ENCODE measurements at places on chromosomes 2 and 18.

- peak; percentile 42 for DNase-seq
These were observed 61.4 kb downstream of the SOS1 start for GRCh38 chr2:39059366-39059952.

DNA sequence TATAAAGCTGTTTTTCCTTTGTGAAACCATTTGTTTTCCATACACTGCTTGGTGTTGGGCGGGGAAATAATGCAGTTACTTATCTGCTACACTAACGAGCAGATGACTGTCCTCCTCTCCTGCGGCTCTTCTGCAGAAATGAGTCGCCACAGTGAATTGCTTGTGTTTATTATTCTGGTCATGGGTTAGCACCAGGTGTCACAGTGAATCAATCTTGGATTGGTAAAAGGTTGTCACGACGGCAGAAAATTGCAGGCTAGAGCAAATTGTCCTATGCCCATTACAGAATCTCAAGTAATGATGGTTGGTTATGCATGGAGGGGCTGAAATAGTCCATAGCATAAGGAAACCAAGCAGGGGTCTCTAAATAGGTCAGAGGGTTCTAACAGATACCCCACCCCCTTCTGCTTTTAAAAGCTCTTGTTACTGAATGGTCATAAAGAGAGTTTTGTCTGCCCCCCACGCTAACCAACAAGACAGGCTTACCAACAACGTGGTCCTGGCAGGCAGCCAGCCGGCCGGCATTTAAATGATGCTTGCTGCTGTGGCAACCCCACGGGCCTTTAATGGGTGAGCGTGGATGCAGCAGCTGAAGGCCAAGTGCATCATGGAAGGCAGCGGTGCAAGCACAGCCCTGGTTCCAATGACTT lies 29.5 kb downstream of the RAB31 start:
- DNase-seq = no peak

- DNase-seq = no peak
These were observed 167.5 kb upstream of the ZFP36L2 start for GRCh38 chr2:43393918-43394317.

- DNase-seq = no peak
These were observed 204.1 kb downstream of the FAM210A start for GRCh38 chr18:13522256-13522655.

DNA sequence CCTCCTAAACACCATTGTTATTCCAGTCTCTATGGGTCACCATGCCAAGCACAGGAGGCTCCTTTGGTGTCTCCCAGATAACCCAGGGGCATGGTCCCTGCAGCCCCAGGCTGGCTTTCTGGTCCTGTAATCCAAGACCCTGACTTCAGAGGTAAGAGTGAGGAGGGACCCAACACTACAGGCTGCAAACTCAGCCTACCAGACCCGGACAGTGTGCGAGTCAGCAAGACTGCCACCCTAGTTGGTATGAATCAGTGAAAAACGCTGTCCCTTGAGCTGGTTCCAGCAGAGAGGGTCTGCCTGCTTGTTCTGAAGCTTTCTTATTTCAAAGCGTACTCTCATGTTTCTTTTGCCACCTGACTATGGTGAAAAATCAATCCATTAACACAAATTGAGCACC lies 47.6 kb upstream of the ZFP36L2 start:
- no peak for DNase-seq

GRCh38 chr2:166148500-166149400 lies 20.9 kb upstream of the SCN1A start:
- no peak for DNase-seq

- DNase-seq = peak; percentile 36
These were observed 678.8 kb downstream of the KCNJ3 start for GRCh38 chr2:155377266-155377680.

DNA sequence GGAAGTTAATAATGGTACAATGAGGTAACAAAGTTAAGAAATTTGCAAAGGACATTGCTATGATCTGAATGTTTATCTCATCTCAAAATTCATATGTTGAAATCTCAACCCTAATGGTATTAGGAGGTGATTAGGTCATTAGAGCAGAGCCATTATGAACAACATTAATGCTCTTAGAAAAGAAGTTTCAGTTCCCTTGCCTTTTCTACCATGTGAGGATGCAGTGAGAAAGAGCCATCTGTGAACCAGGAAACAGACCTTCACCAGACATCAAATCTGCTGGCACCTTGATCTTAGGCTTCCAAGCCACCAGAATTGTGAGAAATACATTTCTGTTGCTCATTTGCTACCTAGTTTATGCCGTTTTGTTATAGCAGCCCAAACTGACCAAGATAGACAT lies 757.6 kb downstream of the NR4A2 start:
- DNase-seq = no peak

GRCh38 chr2:48530033-48530811 lies at the start of gene STON1:
STON1 (plus strand) TSS chr2:48530154; CDS start chr2:48580634, 50,480 bp downstream.
- peak; percentile 30 for DNase-seq

- peak; percentile 28 for DNase-seq
These were observed 123.8 kb downstream of the SPTBN1 start for GRCh38 chr2:54579682-54580620.

DNA sequence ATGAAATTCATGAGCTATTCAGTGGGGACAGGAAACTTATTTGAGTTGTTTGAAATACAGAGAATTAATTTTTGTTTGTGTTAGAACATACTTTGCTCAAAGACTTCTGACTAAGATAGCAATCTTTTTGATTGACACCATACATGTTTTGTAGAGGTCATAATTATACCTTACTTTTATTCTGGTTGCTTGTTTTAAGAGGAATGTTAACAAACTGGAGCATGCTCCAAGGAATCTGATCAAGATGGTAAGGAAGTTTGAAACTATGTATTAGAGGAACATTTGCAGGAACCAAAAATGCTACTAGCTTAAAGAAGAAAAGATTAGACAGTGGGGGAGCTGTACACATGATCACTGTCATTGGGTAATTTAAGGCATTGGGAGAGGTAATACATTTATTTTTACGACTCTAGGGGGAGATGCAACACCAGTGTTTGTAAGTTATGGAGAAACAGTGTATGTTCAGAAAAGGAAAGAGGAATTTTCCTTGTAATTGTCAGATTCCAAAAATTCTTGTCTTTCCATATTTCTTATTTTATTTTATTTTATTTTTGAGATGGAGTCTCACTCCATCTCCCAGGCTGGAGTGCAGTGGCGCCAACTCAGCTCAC lies 8.0 kb downstream of the AGFG1 start:
- peak; percentile 33 for DNase-seq

GRCh38 chr2:9967053-9967775 lies 15.7 kb downstream of the GRHL1 start:
- no peak for DNase-seq

- no peak for DNase-seq
These were observed 29.1 kb upstream of the SLC38A11 start for GRCh38 chr2:164984428-164984827.

GRCh38 chr2:134178138-134178877 lies 75.6 kb upstream of the MGAT5 start:
- peak; percentile 37 for DNase-seq

- DNase-seq = no peak
These were observed 29.0 kb upstream of the EPAS1 start for GRCh38 chr2:46268196-46268595.

GRCh38 chr2:140643761-140644187 lies 1487.0 kb downstream of the LRP1B start:
- no peak for DNase-seq

DNA sequence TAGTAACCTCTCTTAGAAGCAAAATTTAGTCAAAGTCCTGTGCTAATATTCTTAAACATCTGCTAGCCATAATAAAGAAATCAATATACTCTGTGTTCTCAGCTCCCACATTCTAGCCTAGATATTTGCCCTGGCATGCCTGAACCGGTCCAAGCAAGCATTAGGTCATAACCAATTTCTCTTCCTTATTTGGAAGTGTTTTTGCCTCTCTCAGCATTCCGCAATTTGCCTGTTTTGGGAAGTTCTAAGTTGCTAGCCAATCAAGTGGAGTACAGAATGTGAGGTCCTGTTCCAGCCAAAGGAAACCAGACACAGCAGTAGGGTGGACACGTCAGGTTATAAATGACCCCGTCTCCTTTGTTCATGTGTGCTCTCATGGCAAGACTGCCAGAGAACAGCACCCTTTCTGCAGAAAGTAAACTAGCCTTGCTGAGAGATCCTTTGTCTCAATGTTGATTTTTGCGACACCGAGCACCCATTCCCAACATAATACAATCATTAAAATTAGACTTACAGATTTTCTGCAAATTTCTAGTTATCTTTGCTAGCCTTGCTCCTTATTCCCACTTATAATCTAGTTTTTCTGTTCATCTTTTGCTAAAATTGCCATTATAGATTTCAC lies 13.0 kb upstream of the SULT1C4 start:
- no peak for DNase-seq

DNA sequence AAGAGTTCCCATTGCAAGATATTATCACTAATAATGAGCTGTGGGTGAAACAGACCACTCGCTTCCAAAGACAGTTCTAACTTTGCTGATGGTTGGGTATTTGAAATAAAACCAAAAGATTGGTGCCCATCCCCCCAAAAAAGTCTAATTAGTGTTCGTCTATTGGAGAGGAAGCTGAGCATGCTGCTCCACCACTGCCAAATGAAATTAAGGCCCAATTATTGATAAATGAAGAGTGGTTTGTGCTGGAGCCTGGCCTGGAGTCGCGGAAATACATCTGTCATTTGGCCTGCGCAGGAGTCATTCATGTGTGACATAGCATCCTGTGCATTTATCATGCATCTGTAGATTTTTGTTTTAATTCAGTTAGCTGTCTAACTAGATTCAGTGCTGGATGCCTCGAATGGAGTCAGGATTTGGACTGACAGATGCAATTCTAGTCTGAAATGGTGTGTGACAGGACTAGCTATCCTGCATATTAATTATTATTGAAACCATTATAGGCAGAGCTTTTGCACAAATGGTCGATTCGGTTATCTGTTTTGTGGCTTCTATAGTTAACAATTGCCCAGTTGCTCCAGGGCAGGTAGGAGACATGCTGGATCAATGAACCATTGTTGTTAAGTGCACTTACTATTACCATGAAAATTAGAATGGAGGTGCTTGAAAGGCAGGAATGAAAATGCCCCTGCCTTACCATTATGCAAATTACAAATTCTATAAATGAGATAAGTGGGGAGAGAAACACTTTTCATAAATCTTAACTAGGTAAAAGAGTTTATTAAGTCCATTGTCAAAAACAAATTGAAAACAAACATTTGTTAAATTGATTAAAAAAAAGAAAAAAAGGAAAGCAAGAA lies 450.4 kb upstream of the TCF4 start:
- no peak for DNase-seq

- no peak for DNase-seq
These were observed 297.0 kb downstream of the BCL2 start for GRCh38 chr18:63022429-63023022.

All from T47D (cell line).